ENCODE measurements at places on chromosomes 7 and 10.

GRCh38 chr10:78247266-78247665 is 213.6 kb downstream of the RPS24 start:
- no peak for DNase-seq

DNA sequence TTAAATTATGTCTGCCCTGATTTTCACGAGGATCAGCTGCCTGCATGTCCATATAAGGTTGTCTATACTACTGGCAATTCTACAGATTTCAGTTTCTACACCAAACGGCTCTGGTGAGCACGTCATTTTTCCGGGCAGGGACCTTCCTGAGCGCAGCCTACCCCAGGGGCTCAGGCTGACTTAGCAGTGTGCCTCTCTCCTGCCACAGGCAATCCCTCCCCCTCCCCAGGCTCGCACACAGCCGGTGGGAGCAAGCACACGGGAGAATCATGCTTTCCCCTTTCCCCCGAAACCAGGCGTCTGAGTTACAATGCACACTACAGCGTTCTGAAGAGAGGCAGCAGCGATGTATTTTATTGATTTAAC is 1.7 kb downstream of the KLF6 start:
- DNase-seq = peak; percentile 90

DNA sequence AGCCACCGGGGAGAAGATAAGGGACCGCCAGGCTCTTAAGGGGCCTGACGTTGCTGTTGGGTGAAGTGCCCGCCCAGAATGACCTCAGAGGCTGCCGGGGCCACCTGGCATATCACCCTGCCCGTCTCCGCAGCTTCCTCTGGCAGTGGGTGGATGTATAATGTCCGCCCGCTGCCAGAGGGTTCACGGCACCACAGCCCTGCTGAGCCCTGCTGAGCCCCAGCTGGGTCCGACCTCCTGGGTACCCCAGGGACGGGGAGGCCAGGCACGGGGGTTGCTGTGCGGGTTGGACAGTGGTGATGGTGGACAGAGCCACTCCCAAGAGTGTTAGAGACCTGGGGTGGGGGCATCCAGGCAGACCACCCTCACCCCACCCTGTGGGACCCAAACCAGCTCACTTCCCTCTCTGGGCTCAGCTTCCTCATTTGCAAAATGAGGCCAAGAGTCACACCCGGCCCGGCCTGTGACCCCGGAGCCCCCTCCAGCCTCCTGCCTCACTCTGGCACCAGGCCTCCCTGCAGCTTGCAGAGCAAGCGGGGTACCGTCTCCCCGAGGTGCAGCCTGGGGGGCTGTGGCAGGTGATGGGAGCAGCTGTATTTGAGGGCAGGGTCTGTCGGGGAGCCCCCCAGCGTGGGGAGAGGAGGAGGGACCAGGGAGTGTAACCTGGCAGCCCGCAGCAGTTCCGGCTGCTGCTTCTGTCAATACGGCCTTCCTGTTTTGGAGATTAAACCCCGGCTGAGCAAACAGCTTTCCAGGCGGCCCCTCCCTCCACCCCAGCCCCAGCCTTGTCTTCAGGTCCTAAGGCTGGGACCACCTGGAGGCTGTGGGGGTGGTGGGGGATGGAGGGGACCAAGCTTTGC is 8.4 kb upstream of the LFNG start:
- no peak for DNase-seq

GRCh38 chr10:84743483-84743882 is 415.1 kb downstream of the CCSER2 start:
- peak; percentile 1 for DNase-seq

DNA sequence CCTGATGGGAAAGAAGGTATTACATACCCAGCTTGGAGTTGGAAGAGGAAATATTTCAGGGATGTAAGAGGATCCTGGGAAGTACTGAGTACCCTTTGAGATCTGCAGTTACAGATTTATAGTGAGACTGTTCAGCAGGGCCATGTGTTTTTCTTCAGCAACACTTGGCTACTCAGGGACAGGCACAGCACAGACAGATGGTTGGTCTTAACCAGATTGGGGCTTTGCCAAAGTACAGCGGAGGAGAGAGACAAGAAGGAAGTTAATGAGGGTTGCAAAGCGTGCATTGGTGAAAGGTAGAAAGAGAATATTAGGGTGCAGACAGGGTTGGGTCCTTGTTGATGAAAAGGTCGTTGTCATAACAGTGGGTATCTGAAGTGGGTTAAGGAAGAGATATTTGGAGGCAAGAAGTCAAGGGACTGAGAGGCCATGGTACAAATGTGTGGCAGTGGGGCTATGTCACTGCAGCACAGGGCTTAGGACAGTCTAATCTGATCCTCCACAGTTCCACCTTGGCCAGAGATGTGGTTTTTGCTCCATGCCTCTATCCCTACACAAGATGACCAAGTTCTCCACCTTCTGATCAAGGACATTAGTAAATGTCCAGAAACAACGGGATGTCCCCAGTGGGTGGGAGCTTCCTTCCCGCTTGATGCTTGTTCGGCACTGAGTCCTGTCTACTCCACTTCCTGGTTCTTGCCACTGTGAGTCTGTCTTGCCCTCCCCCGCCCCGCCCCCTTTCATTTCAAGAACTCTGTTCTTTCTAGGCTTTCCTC is 18.9 kb upstream of the DNAJC1 start:
- DNase-seq = no peak

GRCh38 chr7:27111751-27112277 is 9.3 kb upstream of the HOXA2 start:
- DNase-seq = no peak

DNA sequence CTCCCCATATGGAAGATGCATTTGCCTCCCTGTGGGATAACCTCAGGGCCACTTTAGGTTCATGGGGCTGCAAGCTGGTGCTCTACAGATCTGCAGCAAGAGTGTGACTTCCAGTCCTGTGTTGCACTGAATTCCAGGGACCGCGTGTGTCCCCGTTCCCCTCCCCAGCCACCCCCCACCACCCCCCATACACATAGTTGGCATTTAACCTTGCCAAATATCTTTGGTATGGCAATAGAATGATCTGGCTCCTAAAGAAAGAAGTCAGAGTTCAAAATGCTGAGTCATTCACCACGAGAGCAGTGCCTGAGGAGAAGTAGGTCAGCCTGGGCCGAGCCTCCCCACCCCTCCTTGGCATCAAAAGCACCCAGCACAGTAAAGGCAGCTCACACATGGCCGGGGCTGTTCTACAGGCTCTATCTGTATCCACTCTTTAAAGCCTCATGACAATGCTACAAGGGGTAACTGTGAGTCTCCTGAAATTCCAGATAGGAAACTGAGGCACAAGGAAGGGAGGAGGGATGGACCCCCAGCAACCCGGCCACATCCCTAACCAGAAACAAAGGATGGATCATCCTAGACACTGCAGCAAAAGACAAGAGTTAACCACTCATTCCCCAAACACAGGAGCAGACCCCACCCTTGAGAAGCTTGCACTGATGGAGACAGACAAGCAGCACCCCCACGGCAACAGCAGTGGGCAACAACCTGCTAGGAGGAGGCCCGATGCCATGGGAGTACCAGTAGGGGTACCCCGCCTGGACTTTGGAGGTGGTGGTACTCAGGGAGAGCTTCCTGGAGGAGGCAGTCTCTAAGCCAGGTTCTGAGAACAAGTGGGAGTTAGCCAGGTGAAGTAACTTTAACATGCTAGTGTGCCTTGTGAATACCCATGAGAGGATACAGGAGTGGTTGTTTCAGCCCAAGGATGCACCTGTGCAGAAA is 70.3 kb upstream of the NANOS1 start:
- DNase-seq = peak; percentile 69

DNA sequence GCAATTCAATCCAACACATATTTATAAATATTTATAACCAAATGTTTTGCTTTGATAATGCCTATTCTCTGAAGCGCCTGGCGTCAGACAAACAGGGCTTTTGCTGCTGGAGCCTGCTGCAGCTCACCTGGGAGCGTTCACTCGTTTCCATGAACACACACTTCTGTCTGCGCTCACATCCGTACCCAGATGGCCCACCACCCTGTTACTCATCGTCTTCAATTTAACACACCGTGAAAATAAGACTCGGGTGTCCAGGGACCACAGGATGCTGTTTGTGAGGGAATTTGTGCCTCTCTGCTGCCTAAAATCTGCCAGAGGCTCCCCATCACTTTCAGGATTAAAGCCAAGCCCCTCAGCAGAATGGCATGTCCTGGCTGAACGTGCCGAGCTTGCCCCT is 74.1 kb downstream of the SLIT1 start:
- DNase-seq = no peak

GRCh38 chr7:84237533-84238173 is 43.1 kb upstream of the SEMA3A start:
- peak; percentile 95 for DNase-seq

GRCh38 chr7:50307368-50308032 is 3.0 kb downstream of the IKZF1 start:
- DNase-seq = no peak

- no peak for DNase-seq
Observed at GRCh38 chr7:31067491-31067890, 15.4 kb downstream of the ADCYAP1R1 start.

DNA sequence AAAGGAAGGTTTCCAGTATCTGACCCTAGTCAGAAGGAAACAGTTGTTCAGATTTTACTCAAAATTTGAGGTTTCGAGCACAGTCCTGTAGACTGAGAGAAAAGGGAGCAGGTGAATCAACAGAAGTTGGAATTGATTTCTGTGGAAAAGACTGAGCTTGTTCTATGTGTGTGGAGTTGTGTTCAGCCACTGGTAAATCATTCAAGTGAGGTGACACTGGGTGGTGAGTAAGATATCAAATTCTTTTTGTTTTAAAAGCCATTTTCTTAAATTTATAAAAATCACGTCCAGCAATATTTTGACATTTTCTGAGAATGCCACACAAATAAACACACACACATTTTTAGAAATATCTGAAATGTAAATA is 165.1 kb downstream of the HGF start:
- no peak for DNase-seq

DNA sequence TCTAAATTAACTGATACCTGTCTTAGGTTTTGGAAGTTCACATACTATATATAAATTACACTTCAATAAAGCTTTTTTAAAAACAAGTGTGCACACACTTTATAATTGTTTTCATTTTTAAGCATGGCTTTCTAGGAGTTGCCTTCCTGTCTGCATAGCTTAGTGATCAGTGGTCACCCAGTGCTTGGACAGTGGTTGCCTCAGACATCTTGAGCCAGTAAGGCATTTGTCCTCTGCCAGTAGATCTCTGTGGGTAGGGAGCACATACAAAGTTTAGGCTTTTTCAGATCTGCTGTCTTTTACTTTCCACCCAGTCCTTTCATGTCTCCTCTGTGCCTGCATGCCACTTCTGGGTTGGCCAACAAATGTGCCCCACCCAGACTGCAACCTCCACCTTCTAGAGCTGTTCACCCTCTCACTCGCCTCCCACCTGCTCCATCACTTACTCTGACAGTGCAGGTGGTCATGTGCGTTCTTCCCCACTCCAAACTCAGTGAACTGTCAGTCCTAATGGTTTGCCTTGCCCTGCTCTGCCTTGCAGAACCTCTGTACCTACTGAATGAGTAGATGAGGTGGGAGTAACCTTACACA is 31.7 kb downstream of the TPST1 start:
- DNase-seq = no peak

DNA sequence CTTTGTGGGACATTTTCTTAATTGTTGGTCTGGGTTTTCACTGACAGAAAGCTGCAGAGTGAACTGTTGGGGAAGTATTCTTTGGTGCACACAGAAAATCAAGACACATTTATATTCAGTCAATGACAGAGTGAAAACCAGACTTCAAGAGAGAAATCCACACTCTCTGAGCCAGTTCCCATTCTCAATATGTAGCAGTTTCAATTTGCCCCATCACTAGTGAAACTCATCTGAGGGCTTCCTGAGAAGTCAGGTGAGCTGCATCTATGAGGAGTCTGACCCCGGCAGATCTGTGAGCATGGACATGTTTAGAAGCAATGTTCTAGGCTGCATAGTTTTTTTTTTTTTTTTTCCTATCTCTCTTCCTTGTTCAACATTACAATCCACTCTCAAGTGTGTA is 163.7 kb upstream of the AHR start:
- DNase-seq = no peak

DNA sequence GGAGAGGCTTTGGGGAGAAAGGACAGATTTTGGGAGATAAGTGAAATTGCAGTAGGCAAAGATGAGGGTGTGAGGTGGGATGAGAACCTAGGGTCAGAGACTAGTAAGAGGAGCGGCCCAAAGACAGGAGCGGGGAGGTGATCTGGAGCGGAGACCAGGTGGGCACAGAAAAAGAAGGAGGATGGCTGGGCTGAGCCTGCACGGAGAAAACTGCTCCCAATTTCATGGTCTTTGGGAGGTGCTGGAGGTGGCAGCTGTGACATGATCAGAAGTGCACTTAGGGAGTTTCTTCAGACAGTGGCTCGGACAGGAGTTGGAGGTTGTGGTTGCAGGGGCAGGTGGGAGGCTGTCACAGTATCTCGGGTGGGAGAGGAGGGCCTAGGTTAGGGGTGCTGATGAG is 232.8 kb downstream of the SKAP2 start:
- DNase-seq = no peak

GRCh38 chr10:52027055-52027705 is 286.9 kb upstream of the DKK1 start:
- no peak for DNase-seq

DNA sequence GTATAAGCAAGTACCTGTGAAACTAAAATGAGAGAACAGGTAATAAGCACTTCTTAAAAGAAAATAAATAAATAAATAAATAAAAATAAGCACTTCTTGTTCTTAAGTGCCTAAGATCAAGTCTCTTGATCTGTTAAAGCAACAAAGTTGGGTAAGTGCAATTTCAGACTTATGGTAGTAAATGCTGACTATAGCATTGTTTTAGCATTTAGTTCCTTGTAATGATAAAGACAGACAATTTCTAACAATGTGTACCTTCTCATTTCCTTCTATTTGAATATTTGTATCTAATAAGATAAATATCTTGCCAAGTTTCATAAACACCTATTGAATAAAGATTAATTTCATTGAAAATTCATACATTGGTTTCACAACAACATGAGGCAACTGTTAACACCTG is 87.4 kb downstream of the GALNT11 start:
- DNase-seq = no peak

DNA sequence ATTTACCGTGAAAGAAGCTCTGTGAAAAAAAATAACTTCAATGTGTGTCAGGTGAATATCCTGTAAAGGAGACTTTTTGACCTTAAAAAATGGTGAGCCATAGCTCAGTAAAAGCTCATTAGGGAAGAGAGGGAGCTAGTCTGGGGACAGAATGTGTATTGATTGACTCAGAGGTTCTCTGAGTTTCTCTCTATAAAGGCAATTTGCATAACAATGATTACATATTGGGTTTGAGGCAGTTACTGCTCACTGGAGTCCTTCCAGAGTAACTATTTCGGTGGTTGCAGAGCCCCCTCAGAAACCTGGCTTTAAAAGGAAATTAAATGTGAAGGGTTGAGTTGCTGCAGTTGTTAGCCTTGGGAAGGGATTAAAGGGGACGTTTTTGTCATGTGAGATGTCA is 181.6 kb downstream of the GALNT17 start:
- no peak for DNase-seq

- DNase-seq = peak; percentile 74
Observed at GRCh38 chr7:71705217-71705616, 573.3 kb downstream of the GALNT17 start.

GRCh38 chr7:26638140-26638539 is 226.2 kb downstream of the SKAP2 start:
- DNase-seq = no peak

GRCh38 chr7:43076189-43076605 is 36.2 kb upstream of the HECW1 start:
- peak; percentile 71 for DNase-seq

GRCh38 chr10:102422545-102423129 is 2.0 kb downstream of the FBXL15 start:
- peak; percentile 63 for DNase-seq

- peak; percentile 9 for DNase-seq
Observed at GRCh38 chr10:118472415-118473304, 122.8 kb downstream of the PRLHR start.

GRCh38 chr10:125037145-125037877 is 95.4 kb downstream of the ZRANB1 start:
- DNase-seq = peak; percentile 73

- peak; percentile 57 for DNase-seq
Observed at GRCh38 chr10:91883549-91884444, 25.5 kb downstream of the FGFBP3 start.

All from fibroblast of skin of scalp (primary cell).